ENCODE measurements at places on chromosomes 5 and 9.

GRCh38 chr5:122673343-122673742 lies 101.5 kb upstream of the SNX2 start:
- no peak for DNase-seq

GRCh38 chr5:40484495-40484894 lies 195.2 kb upstream of the PTGER4 start:
- DNase-seq = no peak

DNA sequence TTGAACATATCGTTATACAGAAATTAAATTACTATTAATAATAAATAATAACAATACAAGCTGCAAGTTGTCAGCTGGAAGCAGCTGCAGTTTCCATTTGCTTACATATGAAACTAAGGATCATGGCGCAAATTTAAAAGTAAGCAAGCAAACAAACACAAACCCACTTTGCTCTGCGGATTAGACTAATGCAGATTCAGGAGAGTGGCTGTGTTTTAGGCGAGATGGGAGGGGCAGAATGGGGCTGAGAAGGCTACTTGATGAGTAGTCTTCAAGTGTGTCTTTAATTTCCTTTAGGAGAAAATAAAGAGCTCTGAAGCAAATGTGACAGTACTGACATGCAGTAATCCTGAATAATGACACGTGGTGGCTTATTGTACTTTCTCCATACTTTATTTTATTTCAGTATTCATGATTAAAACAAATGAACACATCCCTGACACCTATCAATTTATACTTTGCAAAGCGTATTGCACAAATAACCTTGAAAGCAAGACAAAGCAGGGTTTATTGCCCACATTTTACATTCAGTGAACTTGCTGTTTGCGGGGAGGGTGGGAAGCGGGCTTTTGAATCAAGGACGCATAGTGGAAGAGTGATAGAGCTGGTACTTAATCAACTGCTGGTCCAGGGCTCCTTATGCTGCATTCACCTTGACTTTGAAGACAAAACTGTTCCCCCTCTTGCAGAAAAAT lies 221.4 kb upstream of the TRIM32 start:
- no peak for DNase-seq

- DNase-seq = no peak
These were observed 19.7 kb upstream of the ANKHD1 start for GRCh38 chr5:140381972-140382371.

GRCh38 chr5:39970117-39970798 lies 545.5 kb upstream of the DAB2 start:
- no peak for DNase-seq

- no peak for DNase-seq
These were observed 77.2 kb downstream of the PRRT1B start for GRCh38 chr9:131622523-131622922.

- no peak for DNase-seq
These were observed 59.0 kb downstream of the SHB start for GRCh38 chr9:38009990-38010389.

GRCh38 chr5:65774346-65774745 lies 52.3 kb downstream of the NLN start:
- DNase-seq = no peak

DNA sequence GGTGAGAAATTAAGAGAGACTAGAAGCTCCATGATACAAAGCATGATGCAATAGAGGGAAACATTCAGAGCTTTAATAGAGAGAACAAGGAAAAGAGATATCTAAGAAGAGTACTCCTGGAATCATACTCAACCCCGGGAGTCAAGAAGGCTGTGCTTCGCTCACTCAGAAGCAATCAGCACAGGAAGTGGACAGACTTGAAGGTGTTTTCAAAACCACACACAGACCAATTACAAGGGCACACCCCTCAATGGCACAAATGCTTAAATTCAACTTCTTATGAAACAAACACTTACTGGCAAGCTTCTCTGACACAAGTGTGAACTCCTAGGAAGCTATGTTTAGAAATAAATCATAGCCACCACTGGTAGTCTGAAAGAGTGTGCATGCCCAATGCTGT lies 462.3 kb downstream of the GABRG2 start:
- DNase-seq = no peak

GRCh38 chr9:113669522-113670115 lies 206.1 kb downstream of the RGS3 start:
- no peak for DNase-seq

DNA sequence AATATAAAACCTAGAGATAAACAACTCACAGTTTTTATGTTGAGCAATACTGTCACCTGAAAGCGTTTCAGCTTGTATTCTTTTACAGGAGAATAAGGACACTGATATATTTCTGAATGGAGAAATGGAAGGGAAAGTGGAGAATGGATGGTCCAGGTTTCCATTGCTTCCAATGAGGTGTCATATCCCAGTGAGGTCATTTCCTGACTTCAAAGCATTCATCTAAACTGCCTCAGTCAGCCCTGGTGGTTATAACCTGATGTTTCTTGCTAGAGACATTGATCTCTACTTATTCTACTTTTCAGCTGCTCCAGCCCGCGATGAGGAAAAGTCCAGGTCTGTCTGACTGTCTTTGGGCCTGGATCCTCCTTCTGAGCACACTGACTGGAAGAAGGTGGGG lies 2.6 kb downstream of the GABRA1 start:
- DNase-seq = no peak

DNA sequence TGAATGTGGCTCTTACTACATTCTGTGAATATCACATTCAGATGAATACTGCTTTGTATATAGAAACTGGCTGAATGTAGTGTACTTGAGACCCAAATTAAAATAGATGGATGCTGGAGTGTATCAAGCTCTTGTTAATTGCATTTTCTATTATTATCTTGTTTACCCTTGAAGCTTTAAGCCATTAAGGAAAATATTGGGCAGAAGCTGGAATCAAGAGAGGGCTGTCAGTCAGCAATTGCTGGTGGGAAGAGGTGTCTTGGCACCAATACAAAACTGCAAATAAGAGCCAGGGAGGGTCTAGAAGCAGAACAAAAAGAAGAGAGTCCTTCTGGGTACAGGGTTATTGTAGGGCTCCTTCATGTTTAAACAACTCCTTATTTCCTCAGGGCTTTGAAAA lies 38.8 kb downstream of the MUSK start:
- DNase-seq = no peak

DNA sequence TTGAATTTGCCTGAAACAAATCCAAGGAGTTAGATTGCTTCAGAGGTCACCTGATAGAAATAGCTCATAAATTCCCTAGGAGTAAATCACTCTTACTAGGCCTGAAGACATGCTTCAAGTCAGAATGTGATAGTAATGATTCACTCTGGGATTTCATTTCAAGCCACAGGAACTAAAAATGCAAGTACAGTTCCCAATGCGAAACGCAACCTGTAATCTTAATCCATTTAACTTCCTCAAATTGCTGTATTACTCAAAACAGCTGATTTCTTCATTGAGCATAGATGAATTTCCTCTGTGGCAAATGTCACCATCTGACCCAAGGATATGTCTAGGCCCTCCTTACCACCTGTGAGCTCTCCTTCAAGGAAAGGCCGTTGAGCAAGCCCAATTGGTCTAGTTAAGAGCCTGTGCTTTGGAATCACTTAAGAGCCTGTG lies 32.1 kb upstream of the IL6ST start:
- DNase-seq = no peak

GRCh38 chr5:6736106-6736505 lies 22.9 kb downstream of the TENT4A start:
- DNase-seq = no peak

- DNase-seq = no peak
These were observed 209.7 kb downstream of the GADD45G start for GRCh38 chr9:89814340-89815040.

GRCh38 chr5:16137177-16137576 lies 42.4 kb downstream of the MARCHF11 start:
- no peak for DNase-seq

GRCh38 chr5:138177941-138178515 lies 402 bp downstream of the BRD8 start:
- no peak for DNase-seq

DNA sequence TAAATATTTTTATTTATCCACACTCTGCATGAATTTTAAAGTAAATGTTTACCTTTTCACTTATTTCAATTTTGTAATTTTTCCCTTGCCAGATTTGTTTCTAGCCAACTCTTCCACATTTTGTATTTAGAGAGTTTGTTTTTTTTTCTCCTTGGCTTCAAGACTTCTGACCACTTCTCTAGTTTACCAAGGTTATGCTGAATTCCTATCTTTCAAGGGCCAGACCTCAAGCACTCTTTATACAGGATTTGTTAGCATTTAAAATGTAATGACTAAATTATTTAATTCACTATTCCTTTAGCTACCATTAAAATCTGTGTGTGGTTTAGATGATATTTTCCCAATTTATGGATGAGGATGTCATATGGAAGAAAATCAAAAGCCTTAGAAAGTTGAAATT lies 42.5 kb downstream of the MEF2C start:
- no peak for DNase-seq

GRCh38 chr9:18864516-18864915 lies 168.5 kb downstream of the SAXO1 start:
- no peak for DNase-seq

DNA sequence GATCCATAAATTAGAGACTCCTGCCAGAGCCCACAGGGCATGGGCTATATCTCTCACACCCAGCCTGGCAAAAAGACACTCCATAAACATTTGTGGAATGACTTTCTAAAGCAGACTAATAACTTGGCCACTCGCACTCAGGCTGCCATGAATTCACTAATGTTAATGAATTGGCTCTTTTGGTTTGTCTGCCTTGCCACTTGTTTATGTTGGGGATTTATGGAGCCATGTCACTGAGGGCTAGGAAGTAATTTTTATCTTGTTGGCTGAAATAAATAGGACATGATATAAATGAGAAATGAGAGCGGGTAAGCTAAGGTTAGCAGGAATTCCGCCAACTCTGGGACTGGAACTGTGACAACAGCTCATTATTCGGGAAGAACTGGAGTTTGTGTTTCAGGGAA lies 55.2 kb downstream of the DROSHA start:
- DNase-seq = no peak

- no peak for DNase-seq
These were observed 5.9 kb upstream of the NREP start for GRCh38 chr5:111762895-111763294.

DNA sequence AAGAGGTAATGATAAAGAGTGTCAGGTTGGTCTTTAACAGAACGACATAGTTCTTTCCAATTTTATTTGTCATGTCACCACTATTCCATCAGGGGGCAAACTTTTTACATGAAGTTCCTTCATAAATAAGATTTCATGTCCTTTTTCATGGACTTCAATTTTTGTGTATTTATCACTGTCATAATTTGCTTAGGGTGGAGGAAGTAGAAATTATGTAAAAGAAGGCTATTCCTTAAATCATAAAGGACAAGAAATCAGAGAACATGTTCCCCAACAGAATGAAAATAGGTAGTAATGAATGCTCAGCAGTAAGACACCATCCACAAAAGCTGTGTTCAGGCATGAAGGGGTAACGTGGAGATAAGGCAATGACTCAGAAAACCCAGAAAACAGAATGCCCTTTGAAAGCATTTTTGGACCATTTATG lies 72.7 kb downstream of the ZFAND5 start:
- DNase-seq = no peak

DNA sequence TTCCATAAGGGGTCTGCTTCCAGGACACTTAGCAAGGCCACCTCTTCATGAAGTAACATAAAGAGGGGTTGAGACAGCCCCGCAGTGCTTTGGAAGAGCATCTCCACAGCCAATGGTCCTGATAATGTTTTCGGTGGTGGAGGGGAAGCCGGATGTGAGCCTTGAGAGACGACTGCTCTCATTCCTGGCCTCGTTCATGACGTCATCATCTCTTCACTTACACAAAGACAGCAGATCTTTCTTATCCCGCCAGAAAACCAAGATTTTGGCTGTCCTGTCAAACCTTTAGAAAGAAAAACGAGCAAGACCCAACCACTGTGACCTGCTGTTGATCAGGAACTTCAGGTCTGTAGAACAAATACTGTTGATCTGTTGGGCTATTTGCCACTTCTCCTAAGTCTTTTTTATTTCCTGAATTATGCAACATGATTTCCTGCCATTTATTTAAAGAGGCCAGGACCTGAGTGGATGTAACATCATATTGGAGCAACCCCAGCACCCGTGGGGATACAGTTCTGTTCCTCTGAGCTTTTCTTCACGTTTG lies 89.0 kb upstream of the IRX2 start:
- DNase-seq = no peak

DNA sequence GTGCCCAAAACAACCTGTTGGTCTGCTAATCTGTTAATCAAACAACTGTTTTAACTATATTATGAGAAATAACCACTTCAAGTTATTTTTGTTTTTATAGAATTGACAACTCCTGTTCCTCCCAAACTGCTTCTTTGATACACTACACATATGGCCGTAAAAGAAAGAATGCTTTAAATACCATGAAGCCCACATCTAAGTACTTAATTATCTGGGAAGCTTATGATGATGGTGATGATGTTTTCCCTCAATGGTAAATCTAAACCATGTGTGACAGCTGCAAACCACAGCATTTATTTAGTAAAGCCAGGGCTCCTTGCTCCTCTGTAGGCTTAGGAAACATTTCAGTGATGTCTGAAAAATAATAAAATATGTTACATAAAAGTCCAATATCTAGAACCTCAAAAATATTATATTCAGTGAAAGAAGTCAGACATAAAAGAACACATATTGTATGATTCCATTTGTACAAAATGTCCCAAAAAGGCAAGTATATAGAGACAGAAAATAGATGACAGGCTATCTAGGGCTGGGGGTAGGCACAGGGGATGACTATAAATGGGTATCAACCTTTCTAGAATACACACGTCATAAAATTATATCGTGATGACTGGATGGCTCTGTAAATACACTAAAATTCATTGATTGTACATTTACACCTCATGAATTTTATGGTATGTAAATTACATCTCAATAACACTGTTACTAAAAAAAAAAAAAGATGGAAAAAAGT lies 154.1 kb downstream of the EFNA5 start:
- no peak for DNase-seq

GRCh38 chr9:123344192-123344949 lies 11.6 kb upstream of the CRB2 start:
- DNase-seq = no peak

- no peak for DNase-seq
These were observed 205.6 kb downstream of the GAPVD1 start for GRCh38 chr9:125467116-125467740.

DNA sequence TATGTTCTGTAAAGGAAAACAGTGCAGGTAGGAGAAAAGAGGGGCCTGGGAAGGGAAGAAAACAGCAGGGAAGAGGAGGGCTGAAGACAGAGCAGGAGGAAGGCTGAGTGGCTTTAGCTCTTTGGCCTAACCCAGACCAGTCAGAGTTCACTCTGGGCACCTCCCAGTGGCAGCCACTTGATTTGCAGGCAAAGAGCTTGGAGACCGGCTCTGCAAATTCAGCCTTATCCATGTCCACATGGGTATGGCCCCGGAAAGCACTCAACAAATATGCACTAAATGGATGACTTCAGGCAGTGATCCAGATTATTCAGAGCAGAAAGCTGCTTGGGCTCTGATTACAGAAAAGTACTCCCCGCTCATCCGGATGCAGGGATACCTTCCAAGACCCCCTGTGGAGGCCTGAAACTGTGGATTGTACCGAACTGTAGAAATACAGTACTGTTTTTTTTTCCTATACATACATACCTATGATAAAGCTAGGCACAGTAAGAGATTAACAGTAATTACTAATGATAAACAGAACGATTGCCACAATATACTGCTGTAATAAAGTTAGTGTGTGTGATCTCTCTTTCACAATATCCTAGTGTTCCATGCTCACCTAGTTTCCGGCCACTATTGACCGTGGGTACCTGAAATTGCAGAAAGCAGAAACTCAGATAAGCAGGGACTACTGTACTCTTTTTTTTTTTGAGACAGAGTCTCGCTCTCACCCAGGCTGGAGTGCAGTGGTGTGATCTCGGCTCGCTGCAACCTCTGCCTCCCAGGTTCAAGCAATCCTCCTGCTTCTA lies 4.6 kb upstream of the RNU6ATAC start:
- no peak for DNase-seq

GRCh38 chr5:73304381-73304780 lies 131.4 kb downstream of the TMEM174 start:
- no peak for DNase-seq
